ENCODE measurements at places on chromosomes 5 and 9.

DNA sequence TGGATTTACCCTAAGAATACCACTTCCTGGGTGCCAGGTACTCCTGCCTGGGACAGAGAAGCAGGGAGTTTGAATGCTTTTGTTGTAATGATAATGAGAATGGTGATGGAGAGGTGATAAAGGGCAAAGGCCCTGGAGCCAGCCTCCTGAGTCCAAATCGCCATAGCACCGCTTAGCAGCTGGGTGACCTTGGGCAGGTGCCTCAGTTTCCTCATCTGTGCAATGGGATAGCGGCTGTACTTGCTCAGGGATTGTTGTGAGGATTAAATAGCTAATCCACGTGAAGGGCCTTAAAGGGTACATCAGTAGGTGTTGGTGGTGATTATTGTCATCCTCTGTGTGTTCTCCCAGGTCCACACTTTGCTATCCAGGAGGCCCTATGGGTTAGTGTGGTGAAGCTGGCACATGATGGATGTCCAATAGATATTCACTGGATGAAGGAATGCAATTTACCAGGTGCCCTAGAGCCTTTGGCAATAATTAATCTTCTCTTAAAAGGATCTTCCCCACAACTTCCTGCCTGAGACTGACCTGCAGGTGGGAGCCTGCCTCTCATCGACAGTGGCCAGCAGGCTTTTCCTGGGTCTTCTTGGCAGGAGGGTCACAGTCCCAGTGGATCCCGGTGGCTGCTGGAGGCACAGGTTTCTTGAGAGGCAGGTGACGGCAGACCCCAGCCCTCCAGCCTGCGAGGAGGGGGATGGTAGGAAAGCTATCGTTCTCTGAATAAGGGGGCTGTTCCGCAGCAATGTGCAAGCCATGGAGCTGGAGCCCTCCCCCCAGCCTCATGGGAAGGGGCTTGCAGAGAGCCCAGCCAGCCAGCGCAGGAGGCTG is 160.2 kb downstream of the MACROH2A1 start:
- no peak for DNase-seq

DNA sequence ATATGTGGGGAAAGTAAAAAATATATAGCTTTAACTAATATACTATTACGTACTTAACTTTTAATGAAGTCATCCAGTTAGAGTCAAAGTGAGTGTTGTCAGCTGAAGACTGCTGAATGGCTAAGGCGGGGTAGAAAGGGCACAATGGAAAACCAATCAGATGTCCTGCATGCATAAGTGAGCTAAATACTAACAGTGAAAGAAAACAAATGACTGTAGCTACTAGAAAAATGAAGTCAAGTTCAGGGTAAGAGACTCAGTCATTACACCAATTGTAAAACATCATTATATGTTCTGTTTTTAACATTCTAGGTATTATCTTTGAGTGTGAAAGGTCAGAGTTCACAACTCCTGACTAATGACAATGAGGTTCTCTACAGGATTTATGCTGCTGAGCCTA is 295.2 kb downstream of the ADGRV1 start:
- no peak for DNase-seq

- DNase-seq, result no peak
These were observed 25.7 kb downstream of the SYK start for GRCh38 chr9:90827181-90827871.

GRCh38 chr9:77532607-77533006 is 115.5 kb downstream of the GNA14 start:
- DNase-seq, result no peak

GRCh38 chr9:84397822-84398221 is 57.3 kb upstream of the SLC28A3 start:
- no peak for DNase-seq

DNA sequence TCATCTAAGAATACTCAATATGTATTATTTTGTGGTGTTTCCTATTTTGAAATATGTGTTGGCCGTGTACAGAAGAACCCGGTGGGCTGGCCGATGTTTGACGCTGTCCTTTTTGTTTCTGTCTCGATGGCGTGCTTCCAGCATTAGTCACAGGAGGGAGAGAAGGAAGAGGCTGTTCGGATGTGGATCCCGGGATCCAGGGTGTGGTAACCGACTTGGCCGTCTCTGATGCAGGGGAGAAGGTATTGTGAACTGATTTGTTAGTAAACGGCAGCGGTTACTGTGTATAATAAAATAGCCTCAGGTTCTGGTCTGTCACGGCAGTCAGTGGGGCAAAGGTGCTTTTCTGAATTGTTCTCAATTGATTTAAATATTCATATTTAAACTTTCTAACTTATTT is 275.0 kb downstream of the ARHGEF28 start:
- no peak for DNase-seq

DNA sequence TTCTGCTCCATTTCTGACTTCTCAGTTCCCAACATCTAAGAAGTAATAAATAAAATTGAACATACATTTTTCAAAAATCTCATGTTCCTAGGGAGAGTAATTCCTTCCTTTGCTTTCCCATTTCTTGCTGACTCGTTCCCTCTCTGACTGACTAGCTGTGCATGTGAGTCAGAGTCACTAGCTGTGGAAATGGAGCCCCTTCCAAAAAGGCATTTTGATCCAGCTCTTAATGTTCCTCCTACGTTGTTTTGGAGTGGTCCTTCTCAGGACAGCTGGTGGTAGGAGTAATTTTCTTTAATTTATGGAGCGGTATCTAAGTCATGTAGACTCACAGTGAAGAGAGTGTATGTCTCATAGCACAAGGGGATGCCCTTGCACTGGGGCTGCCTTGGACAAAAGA is 460.2 kb downstream of the GADD45G start:
- DNase-seq, result no peak

GRCh38 chr5:17406423-17406838 is 91.6 kb upstream of the TAF11L2 start:
- no peak for DNase-seq

DNA sequence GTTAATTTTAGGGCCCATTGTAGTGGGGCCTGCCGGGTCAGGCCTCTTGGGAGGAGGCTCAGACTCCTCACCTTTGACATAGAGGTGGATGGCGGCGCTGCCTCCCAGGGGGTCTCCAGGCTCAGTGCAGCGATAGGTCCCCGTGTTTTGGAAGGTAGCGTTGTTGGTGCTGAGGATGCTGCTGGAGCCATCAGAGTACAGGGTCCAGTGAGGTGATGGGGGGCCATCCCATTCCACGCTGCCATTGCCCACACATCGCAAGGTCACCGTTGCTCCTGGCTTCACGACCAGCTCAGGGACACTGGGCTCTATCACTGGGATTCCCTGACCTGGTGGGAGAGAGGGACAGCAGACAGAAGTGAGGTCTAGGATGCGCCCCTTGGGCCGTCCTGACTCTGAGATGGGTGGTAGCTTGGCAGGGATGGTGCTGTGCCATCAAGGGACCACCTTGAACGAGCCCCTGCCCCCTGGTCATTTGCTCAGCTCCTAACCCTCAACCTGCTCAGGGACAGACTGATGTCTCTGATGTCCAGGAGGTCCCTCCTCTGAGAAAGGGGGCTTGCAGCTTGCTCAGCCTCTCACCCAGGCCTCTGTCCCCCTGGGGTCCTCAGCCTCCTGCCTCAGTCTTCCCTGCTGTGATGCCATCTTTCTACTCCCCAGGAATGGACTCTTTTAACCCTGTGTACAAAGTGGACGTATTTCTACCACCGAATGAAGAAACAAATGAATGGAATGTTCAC is 5.5 kb downstream of the CSF1R start:
- no peak for DNase-seq

DNA sequence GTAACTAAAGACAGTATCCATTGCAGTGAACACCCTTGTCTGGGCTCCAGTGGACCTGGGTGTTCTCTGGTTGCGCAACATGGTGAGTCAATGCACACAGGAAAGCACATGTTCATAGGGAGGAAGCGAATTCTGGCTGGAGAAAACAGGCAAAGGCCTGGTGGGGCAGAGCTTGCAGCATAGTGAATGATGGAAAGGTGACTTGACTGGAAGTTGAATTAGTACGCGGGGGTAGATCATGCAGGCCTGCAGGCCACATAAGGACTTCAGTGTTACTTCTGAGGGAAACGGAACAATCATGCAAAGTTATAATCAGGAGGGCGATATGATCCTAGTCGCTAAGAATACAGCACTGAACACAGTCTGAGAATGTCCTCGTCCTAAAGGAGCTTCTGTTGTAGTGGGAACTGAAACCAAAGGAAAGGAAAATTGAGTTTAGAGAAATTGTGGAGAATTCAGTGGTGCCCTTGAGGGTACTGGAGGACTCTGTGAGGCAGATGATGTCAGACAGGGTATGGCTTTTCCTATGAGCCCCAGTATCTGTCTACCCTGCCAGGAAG is 71.9 kb upstream of the RANBP3L start:
- DNase-seq, result no peak

DNA sequence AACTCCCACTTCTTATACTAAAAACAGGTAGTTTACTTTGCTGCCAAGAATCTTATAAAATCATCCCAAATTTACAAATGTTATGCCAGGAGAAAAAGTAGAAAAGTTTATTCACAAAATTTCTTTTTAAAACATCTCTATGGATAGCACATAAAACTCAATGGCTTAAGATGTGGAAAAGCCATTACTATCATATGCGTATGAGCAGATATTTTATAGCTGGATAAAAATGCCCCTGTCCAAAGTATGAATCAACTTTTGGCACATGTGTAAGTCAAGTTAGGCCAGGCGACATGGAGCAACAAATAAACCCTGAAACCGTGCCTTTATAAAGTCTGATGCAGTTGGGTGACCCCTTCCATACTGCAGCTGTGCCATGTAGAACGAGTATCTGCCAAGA is 38.6 kb upstream of the FBP1 start:
- DNase-seq, result no peak

DNA sequence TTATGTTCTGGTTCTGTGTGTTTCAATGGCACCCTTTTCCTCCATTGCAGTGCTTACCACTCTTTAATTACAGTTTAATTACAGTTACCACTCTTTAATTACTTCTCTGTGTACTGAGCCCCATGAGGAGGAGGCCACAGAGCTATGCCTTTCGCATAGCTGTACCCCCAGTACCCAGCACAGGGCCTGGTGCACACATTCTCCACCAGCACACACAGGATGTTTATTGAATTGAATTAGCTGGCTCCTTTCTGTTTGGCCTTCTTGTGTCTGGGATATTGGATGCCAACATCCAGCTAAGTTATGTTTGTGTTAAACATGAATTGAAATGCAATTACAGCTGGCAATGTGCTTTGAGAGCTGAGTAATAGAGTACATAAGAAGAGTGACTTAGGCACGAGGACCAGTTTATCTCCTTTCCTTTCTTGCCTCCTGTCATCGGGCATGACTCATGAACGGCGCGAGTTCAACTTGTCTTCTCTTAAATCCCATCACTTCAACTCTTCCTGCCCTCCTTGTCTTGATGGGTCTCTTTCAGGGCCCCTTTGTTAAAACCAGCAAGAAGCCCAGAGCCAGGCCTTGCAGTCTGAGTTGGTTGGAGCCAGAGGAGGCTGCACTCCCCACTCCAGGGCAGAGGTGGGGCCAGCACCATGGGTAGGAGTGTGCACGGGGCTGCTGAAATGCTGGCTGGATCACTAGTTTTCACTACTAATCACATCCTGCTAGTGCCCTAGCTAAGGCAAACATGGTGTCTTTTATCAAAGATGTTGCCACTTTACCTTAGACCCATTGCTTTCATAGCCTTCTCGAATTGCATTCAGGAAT is 37.4 kb downstream of the MVB12B start:
- no peak for DNase-seq

DNA sequence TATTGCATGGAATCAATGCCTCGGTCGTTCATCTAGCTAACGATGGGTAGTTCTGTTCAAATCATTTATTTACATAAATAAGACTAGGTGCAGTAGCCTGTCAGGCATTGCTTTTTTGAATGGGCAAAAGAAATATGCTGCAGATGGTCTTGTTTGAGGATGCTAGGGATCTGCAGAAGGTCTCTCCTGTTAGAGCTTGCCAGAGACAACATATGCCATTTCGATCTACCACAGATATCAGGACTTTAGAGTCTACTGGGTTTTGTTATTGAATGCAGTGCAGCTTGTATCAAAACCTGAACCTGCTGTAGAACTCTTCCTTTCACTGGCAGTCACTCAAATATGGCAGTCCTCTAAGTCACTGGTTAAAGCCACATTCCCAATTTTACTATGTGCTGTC is 381.1 kb upstream of the CDH10 start:
- no peak for DNase-seq

GRCh38 chr9:72749276-72749675 is 203.6 kb downstream of the ALDH1A1 start:
- DNase-seq, result no peak

GRCh38 chr5:15243301-15244020 is 256.5 kb upstream of the FBXL7 start:
- no peak for DNase-seq

DNA sequence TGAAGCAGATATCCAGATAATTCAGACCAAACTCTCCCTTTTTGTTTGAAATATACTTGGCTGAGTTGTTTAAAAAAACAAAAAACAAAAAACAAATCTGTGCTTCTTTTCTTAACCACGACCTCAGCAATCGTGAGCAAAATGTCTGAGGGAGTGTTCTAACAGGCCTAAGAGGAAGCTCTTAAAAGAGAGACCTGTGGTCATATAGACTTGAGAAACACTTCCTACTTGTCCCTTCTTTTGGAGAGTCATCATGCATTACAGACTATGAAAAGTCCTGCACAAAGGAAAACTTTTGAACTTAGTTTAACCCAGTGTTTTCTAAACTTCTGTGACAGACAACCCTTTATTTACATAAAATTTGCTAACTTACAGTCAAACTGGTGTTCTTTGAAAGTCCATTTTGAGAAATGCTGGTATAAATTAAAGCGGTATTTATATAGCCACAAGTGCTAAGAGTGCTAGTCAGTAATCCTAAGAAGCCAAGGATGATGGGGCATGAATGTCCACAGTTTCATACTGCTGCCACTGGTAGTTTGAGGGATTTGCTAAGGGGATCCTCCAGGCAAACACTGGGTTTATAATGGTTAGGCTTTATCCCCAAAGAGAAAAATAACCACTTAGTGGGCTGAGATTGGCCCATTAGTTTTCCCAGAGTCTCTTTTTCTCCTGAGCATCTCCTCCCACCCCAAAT is 199.8 kb downstream of the LRRC70 start:
- DNase-seq, result no peak

GRCh38 chr9:11595756-11596155 is 983.0 kb upstream of the PTPRD start:
- no peak for DNase-seq

GRCh38 chr9:16060436-16061129 is 507.7 kb downstream of the CCDC171 start:
- DNase-seq, result no peak

DNA sequence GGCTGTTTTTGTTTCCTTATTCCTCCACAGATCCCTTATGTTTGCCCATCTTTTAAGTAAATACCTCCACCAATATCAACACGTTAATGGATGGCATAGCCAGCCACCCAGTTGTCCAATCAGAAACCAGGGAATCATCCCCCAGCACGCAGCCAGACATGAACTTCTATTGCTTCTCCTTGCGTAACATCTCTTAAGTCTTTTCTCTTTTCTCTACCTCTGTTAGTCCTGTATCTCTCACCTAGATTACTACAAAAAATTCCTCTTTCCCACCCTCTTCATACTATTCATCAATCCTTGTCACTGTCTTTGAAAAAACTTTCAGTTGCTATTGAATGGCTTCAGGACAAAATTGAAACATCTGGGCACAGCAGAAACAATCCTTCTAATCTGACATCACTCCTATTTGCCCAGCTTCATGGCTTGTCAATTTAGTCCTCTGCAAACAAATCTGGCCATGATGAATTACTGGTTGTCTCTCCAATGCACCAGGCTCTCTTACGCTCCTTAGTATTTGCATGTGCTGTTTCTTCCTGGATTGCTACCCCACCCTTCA is 349.3 kb downstream of the RAB3C start:
- DNase-seq, result no peak

GRCh38 chr5:158304607-158305006 is 445.7 kb upstream of the CLINT1 start:
- no peak for DNase-seq
